ENCODE measurements at places on chromosomes 2 and 18.

DNA sequence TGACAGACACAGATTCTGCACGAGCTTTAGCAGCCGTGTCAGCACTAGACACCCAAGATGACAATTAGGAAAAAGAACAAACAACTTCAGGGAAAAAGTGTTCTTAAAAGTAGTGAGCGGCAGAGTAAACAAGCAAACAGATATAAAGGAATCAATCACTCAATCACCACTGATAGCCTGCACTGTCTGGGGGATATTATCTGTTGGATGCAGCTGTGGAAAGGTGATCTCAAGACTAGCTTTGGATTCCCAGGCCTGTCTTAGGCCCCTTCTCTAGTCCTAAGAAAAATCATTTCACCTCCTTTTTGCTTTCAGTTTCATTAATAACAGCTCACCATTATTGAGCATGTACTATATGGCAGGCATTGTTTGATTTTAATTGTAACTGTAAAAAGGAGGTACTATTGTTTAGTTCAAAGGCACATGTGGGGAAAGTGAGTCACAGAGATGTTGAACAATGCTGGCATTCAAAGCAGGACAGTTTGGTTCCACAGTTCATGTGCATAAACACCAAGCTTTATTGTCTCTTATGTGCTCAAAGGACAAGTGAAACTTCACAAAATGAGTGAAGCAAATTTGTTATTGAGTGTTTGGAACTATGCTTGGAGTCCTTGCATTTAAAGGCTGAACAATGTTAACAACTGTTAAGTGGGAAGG, 147.3 kb upstream of the TCF4 start:
- no peak for DNase-seq

- DNase-seq = no peak
Observed at GRCh38 chr2:219448776-219449341, 14.2 kb downstream of the SPEG start.

DNA sequence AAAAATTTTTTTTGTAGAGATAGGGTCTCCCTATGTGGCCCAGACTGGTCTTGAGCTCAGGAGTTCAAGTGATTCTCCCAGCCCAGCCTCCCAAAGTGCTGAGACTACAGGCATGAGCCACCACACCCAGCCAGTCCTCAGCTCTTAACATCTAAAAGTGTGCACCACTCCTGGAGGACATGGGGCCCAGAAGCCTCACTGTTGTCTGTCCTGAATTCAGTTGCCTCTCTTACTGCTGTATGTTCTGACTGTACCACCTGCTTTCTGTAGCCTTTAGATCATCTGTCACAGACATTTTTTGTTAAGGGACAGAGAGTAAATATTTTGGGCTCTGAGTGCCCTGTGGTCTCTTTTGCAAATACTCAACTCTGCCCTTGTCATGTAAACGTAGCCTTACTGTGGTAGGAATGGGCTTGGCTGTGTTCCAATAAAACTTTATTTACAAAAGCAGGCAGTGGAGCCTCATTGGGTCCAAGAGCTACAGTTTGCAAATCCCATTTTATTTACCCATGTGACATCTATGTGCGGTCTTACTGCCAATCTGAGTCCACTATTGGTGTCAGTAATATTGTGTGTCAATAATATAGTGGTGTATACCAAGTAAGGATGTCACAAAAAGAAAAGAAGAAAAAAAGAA, 38.1 kb downstream of the TMEM37 start:
- DNase-seq = no peak

DNA sequence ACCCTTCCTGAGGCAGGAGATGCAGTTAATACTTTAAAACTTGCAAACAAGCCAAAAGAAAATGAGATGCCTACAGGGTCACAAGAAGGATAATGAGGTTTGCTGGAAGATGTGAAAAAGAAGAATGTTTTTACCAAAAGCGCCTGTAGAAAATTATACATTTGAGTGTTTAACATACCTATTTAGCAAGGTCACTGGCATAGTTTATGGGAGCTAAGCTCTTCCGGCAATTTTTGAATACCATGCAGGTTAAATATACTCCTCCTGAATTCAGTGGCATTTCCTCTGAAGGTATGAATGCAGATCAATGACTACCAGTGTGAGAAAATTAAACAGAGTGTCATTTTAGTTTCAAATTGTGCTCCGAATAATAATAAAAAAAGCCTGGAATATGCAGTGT, 21.2 kb upstream of the MAP3K20 start:
- no peak for DNase-seq

GRCh38 chr2:139201516-139201915, 421.3 kb upstream of the NXPH2 start:
- DNase-seq = no peak

GRCh38 chr2:1688161-1688560, 56.2 kb downstream of the PXDN start:
- no peak for DNase-seq

DNA sequence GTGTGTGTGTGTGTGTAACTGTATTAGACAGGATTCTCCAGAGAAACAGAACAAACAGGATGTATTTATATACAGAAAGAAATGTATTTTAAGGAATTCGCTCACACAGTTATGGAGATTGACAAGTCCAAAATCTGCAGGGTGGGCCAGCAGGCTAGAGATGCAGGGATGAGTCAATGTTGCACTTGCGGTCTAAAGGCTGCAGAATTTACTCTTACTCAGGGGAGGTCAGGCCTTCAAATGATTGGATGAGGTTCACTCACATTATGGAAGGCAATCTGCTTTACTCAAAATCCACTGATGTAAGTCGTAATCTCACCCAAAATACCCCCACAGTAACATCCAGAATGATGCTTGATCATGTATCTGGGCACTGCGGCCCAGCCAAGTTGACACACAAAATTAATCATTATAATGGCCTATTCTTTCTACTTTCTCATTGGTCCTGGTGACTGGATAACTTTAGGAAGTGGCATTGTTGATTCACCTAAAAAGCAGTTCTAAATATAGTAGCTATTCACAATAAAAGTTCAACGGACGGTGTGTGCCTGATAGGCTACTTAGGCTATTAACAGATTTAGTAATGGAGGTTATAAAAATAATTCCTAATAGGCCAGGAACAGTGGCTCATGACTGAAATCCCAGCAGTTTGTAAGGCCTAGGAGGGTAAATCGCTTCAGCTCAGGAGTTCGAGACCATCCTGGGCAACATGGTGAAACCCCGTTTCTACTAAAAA, 40.6 kb upstream of the ACYP2 start:
- no peak for DNase-seq

DNA sequence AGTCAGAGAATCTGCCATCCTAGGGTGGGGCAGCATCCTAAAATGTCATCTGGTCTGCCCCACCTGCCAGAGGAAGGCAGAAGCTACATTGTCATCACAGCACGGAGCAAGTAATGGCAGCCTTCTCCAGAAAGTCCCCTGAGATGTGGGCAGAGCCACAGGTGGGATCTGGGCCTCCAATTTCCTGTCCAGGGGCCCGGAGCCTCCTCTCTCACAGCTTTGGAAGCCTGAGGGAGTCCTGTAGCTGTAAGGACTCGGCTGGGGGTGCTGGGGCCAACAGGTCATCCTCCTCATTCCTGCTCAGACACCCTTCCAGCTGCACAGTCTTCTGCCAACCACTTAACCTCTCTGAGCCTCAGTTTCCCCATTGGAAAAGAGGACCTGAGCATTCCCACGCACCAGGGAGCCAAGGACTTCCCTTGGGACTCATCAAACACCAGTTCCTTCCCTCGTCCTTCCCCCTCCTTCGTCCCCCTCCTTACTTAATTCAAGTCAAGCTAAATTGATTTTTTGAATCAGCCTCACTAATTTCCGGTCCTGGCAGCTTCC, 48.6 kb upstream of the ID2 start:
- no peak for DNase-seq

- no peak for DNase-seq
Observed at GRCh38 chr2:73133566-73134197, 20.9 kb upstream of the RAB11FIP5 start.

GRCh38 chr2:237920673-237921072, 46.1 kb upstream of the UBE2F start:
- no peak for DNase-seq

DNA sequence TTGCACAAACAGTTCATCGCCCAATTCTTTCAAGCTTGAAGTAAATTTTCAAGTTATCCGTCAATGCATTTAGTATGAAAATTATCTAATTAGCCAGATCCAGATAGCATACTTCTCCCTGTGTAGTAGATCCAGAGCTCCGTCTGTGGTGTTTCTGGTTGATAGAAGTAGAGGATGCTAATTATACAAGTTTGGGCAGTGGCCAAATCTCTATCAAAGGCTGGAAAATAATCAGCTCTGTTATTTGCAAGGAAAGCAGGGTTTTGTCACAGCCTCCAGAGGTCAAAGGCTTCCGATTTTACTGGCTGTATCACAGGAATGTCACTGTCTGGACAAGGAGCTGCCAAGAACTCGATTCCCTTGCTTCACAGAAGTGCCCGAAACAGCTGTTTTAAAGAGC, 28.6 kb downstream of the LRRC30 start:
- no peak for DNase-seq

DNA sequence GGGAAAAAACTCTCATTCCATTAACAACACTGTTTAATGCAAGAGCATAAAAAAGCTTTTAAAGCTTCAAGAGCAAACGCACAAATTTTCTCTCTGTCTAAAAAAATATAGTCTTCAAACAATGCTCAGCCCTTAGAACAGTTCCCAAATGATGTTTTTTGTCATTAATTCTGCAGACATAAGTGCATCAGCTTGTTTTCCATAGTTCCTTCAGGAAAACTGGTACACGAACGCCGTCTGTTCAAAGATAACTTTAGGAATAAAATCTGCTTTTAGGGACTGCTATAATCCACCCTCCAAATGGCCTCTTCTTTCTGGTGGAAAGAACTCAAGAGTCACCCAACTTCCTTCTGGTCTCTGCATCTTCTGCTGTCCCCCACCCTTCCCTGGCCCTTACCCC, 98.2 kb upstream of the SLC66A3 start:
- DNase-seq = no peak

GRCh38 chr2:239495175-239495574, 94.4 kb upstream of the HDAC4 start:
- no peak for DNase-seq

DNA sequence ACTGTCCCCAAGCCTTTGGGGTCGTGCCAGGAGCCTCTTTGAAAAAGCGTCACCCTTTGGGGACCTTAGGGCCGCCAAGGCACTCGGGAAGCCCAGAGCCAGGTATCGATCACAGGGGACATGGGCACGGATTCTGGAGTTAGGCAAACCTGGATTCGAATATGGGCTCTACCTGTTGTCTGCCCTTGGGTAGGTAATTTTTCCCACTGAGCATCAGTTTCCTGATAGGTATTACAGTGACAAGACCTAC, 9.3 kb downstream of the TMEM198 start:
- no peak for DNase-seq

- DNase-seq = no peak
Observed at GRCh38 chr2:237818066-237818473, 19.5 kb downstream of the RBM44 start.

DNA sequence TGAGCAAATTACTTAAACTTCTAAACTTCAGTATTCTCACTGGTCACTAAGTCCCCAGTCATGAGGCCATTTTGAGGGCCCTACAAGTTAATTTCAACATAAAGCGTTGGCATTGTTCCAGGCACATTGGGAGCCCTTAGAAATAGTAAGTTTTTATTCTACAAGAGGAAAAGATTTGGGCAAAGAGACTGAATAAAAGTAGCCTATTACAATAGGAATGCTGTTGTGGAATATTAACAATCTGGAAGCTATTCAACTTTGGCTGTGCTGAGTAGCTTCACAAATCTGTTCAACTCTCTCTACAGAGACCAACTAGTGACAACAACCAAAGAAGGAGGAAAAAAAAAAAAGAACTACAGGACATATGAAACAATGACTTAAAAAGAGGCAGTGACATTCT, 1287.5 kb upstream of the NXPH2 start:
- no peak for DNase-seq

- DNase-seq = no peak
Observed at GRCh38 chr2:5437375-5437774, 254.8 kb upstream of the SOX11 start.

- DNase-seq = no peak
Observed at GRCh38 chr2:240229603-240230235, 89.3 kb upstream of the OTOS start.

DNA sequence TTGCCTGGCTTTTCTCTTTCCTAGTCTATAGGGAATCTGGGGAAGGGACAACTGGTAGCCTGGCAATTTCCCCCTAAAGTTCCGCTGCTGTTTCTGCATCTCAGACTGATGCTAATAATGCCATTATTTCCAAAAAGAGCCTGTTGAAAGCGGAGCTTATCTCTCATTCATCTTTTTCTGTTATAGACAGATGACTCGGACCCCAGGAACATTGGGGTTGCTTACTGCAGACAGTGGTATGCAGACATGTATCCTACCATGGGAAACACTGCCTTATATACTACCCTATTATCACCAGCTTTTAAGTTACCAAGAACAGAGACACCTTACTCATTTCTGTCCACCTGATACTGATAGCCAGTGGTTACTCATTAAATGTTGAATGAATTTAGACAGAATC, 15.3 kb downstream of the ETAA1 start:
- no peak for DNase-seq

DNA sequence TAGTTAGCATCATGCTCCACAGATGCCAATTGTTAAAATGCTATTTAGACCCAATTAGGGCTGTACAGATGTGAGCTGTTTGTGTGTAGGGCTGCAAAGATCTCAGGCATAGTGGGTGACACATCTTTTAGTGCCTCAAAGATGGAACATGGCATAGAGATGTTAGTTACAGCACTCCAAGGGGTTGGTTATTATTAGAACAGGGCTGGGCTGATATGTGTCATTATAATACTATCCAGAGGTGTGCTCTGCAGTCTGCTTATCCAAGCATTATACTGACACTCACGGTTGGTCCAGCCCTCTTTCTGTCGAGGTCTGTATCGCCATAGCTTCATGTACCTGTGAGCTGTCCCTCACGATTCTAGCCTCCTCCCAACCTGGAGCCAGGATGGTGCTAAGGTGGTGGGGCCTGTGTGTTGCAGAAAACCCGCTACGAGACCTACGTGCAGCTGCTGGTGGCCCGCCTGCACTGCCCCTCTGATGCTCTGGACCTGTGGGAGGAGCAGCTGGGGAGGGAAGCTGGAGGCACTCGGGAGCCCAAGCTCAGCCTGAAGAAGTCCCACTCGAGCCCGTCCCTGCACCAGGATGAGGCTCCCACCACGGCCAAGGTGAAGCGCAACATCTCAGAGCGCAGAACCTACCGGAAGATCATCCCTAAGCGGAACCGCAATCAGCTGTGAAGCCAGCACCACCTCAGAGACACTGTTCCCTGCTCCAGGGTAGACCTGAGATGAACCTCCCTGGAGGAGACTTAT, 27.1 kb downstream of the PSD4 start:
- DNase-seq = no peak

GRCh38 chr2:19670303-19670702, 231.5 kb downstream of the TTC32 start:
- no peak for DNase-seq

DNA sequence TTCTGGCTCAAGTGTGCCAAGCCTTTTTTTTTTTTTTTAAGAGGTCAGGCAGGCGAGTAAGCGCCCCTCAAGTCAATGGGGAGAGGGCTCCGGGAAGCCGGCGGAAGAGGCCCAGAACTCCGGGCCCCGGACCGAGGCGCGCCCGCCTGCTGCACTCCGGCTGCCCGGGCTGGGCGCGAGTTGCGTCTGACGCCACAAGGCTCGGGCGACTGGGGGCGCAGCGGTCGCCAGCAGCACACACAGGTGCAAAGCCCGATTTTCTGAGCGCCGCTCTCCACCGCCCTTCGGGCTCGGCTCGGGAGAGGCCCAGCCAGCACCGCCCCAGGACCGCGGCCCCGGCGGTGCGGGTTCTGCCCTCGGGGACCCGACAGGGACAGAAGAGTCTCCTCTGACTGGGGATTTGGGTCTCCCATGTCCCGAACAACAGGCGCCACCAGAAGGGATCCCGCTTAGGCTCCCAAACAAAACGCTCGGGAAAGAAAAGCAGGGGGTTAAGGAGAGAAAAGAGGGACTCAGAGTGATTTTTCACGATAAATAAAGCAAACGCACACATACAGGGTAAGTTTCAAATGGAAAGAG, 787 bp downstream of the ERBB4 start:
- no peak for DNase-seq
